ENCODE measurements at places on chromosomes 5 and 9.

- DNase-seq: no peak
These were observed 23.6 kb upstream of the TRIM36 start for GRCh38 chr5:115193295-115193694.

GRCh38 chr9:93500571-93501298, 47.4 kb upstream of the FAM120AOS start:
- DNase-seq: no peak

DNA sequence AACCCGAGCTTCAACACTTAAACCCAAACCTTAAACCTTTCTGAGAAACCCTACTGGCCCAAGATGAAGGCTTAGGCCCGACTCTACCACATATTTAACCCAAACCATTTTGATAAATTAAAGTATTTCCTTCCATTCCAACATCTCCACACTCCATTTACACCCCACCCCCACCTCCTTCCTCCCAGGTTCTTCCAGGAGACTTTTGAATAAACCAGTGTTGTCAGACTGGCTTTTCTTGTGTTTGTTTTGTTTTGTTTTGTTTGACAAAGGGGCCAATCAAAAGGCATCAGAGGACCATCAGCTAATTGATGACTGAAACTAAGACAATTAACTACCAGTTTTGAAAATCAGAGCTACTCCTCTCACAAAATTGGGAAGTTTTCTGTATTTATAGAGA, 4.6 kb upstream of the ZNF608 start:
- no peak for DNase-seq

GRCh38 chr5:72188166-72188565, 80.9 kb downstream of the MAP1B start:
- no peak for DNase-seq

DNA sequence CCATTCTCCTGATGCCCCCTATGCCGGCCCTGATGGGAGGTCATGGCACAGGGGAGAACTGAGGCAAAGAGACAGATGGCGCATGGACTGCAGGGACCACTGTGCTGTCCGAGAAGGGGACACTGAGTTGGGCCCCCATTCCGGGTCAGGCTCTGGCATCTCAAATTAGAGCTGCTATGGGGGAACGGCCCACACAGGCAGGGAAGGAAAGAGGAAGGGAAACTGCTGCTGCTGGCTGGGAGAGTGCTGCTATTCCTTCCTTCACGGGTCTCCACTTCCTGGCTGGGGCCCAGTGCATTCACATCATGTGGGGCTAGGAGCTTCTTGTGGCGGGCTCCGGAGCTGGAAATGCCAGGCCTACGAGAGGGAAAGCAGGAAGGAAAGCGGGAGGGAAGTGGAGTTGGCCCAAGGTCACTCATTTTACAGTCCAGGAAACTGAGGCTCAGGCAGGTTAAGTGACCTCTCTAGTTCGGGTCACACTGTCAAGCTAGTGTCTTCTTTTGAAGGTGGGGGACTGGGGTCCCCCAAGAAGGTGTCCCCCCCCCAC, 1.3 kb upstream of the CARD19 start:
- DNase-seq: peak; percentile 49

DNA sequence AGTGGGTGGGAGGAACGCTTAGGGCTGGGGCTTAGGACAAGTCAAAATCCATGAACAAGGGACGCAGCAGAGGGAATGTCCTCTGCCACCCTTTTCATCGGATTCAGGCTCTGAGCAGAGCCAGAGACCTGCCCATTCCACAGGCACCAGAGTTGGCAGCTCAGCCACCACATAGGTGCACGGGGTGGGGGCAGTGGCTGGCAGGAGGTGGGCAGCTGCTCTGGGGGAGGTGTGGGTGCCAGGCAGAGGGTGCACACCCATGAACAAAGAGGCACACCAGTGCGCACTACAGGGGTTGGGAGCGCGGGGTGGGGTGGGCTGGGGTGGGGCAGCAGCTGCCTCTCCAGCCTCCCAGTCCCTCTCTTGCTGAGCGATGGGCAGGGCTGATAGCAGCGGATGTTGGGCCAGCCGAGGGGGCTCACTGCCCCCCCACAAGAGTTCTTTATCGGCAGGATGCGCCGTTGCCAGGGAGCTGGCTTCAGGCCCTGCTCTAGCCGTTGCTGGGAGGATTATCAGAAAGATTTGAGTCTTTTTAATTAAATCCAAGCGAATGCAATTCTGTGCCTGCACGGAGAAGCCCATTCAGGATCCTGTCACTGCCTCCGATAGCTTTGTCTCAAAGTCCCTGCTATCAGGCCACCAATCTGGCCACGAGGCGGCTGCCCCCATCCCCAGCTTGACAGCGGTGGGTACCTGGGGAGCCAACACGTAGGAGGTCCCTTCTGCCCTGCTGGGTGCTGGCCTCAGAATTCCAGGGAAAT, 64.3 kb upstream of the LMX1B start:
- no peak for DNase-seq

GRCh38 chr5:138351517-138351916, 968 bp upstream of the KDM3B start:
- DNase-seq: no peak

GRCh38 chr5:4018007-4018406, 422.4 kb downstream of the IRX1 start:
- DNase-seq: no peak

GRCh38 chr5:179344431-179345182, 654 bp downstream of the ADAMTS2 start:
- DNase-seq: no peak

GRCh38 chr9:35835766-35836165, 6.7 kb downstream of the TMEM8B start:
- no peak for DNase-seq

GRCh38 chr5:130045334-130045733, 141.1 kb downstream of the CHSY3 start:
- no peak for DNase-seq

- no peak for DNase-seq
These were observed 145.5 kb downstream of the PAX5 start for GRCh38 chr9:36888551-36888950.

DNA sequence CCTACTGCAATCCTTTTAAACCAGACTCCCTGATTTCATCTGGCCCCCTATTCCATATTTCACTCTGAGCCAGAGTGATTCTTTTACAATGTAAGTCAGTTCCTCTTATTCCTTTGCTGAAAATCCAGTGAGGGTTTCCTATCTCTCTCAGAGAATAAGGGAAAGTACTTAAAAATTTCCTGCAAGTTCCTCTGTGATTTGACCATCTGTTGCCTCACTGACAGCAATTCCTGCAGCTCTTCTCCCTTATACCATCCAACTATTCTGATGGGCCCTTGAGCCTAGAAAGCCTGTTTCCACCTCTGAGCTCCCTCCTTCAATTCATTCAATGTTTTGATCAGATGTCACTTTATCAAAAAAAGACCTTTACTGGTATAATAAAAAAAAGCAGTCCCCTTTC, 317.1 kb upstream of the CCNH start:
- no peak for DNase-seq

Data from head of caudate nucleus (tissue), 42 donors.